T1000 (cell line): ENCODE measurements at places on chromosomes 6 and 20.

DNA sequence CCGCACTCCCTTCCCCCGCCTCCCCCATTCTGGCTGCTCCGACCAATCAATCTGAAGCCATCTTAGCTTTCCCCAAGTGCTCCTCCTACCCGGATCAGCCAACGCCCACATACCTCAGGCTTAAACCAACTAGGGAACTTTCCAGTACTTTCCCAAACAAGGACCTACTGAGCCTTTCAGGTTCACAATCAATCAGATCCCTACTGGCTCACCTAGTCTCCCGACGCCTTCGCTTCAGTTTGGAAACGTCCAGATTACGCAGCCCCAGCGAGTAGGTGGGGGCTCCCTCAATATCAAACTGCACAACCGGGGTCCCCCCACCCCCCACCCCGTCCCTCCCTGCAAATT, 432 bp downstream of the HSPA1L start:
- DNase-seq: peak; percentile 82

GRCh38 chr6:117206944-117207687, 58.2 kb upstream of the VGLL2 start:
- DNase-seq: peak; percentile 33

DNA sequence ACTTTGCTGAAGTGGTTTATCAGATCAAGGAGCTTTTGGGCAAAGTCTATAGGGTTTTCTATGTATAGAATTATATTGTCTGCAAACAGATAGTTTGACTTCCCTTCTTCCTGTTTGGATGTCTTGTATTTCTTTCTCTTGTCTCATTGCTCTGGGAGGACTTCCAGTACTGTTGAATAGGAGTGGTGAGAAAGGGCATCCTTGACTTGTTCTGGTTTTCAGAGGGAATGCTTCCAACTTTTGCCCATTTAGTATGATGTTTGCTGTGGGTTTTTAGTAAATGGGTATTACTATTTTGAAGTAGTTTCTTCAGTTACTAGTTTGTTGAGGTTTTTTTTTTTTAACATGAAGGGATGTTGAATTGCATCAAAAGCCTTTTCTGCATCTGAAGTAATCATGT, 36.1 kb downstream of the KCNS1 start:
- no peak for DNase-seq

GRCh38 chr20:38395165-38395564, 40.0 kb downstream of the SNHG17 start:
- no peak for DNase-seq

DNA sequence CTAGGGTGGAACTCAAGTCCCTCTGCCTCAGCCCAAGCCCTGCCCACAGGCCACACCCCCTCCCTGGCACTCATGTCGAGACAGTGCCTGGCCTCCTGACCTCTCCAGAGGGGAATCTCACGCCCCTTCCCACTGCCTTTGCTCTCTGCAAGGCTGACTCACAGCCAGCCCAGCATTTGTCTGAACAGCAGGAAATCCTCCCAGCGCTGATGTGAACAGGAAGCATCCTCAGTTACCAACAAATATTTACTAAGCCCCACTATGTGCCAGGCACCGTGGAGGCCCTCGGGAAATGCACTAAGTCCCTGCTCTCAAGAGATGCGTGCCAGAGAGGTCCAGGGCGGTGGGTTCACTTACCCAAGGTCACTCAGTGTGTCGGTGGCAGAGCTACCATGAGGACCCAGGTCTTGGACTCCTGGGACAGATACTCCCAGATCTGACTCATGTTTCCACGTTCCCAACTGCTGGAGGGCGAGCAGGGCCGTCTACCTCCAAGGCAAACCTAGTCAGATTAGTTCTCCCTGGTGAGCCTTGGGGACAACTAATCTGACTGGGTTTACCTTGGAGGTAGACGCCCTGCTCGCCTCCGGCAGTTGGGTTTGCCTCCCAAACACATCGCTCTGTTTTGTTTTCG, 7.8 kb downstream of the ADA start:
- DNase-seq: peak; percentile 76

GRCh38 chr6:15796844-15797243, 134.0 kb upstream of the DTNBP1 start:
- DNase-seq: peak; percentile 3

- no peak for DNase-seq
These were observed 37.3 kb upstream of the BTN3A2 start for GRCh38 chr6:26327450-26328264.

DNA sequence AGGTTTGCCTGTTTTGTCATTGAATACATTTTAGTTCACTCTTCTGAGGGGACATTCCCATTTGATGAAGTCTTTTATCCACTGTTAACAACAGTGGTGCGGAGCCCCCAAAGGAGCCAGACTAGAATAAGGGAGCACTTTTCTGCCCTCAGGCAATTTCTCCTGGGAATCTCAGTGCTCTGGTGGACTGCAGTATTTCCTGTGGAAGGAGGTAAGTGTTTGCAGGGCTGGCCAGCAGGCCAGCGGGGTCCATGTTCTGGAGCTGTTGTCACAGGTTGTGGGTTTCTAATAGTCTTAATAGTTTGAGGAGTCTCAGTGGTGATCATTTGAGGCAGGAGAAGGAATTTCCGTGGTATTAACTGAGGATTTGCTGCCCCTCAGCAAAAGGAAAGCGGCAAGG, 83.5 kb downstream of the ASXL1 start:
- DNase-seq: no peak

- DNase-seq: no peak
These were observed 310.2 kb downstream of the TSHZ2 start for GRCh38 chr20:53282217-53282955.

GRCh38 chr6:125913864-125914351, 42.7 kb upstream of the HINT3 start:
- peak; percentile 54 for DNase-seq

- no peak for DNase-seq
These were observed 362.3 kb downstream of the RIMS1 start for GRCh38 chr6:72248621-72249020.

DNA sequence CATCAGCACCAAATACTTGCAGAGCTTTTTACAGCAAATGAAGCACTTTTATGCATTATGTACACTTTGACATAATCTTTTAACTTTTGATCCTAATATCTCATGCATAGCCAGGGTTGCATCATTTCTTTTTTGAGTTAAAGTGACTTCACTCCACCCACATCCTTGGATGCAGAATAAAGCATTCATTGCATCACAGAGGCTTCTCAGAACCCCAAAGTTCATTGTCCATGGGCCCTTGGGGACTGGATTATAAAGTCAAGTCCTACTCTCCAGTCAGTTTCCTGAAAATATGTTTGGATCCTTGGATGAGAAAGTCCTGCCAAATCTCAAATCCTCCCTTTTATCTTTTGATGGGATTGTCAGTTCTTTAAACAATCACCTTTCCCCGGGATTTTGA, 10.6 kb upstream of the EFHC1 start:
- DNase-seq: no peak

DNA sequence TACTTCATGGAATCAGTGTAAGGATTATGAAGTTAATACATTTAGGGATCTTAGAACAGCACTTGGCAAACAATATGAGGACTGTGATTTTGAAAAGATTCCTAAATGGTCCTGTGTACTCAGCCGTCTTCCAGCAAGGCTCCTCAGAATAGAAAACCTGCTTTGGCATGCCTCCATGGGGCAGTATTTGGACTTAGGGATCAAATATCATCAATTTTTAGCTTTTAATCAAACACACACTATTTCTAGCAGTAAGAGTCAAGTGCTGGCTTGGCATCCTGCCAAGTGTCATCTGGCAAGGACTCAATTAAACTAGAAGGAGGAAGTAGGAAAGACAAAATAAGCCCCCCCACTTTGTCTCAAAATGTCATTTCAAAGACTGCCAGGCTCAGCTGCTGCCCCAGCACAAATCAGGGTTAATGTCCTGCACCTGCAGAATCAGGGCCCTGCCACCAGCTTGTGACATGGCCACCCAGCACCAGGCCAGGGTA, 40.8 kb downstream of the IYD start:
- no peak for DNase-seq

GRCh38 chr20:43727980-43728590, 1.3 kb upstream of the GTSF1L start:
- no peak for DNase-seq

GRCh38 chr6:140977403-140977802, 1155.3 kb upstream of the GJE1 start:
- no peak for DNase-seq

DNA sequence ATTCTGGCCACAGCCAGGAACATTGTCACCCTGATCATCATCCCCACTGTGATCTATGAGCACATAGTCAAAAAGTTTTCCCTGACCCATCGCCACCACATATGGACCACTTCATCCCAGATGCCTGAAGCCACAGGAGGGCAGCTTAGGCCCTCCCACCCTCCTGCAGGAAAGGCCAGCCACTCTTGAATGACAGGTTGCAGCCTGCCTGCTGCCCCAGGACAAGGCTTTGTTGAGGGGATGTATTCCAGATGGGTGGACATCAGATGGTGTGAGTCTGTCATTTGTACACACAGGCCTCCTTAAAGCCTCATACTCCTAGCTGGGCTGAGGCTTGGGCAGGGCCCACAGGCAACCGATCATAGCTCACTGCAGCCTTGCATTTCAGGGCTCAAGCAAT, 30.8 kb downstream of the DPPA5 start:
- DNase-seq: no peak

GRCh38 chr20:51467956-51468626, 74.4 kb downstream of the NFATC2 start:
- DNase-seq: no peak

DNA sequence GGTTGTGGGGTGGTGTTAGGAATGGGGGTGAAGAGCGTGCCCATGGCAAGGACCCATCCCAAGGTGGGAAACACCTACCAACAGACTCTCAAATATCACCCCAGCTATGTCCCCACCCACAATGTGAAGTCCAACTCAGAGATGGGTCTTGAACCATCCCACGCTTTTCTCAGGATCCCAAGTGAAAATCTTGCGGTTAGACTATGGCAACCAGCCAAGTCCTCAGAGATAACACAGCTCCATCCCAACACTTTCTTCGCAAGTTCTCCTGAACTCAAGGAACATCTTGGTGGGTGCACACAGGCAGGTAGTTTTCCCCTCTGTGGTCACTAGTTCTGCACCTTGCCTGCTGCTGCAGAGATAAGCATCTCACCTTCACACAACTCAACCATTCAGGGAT, 116.0 kb downstream of the CDC5L start:
- DNase-seq: no peak

DNA sequence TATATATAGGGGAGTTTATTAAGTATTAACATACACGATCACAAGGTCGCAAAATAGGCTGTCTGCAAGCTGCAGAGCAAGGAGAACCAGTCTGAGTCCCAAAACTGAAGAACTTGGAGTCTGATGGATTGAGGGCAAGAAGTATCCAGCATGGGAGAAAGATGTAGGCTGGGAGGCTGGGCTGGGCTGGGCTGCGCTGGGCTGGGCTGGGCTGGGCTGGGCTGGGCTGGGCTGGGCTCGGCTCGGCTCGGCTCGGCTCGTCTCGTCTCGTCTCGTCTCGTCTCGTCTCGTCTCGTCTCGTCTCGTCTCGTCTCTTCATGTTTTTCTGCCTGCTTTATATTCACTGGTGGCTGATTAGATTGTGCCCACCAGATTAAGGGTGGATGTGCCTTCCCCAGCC, 238.6 kb downstream of the GRM1 start:
- no peak for DNase-seq

DNA sequence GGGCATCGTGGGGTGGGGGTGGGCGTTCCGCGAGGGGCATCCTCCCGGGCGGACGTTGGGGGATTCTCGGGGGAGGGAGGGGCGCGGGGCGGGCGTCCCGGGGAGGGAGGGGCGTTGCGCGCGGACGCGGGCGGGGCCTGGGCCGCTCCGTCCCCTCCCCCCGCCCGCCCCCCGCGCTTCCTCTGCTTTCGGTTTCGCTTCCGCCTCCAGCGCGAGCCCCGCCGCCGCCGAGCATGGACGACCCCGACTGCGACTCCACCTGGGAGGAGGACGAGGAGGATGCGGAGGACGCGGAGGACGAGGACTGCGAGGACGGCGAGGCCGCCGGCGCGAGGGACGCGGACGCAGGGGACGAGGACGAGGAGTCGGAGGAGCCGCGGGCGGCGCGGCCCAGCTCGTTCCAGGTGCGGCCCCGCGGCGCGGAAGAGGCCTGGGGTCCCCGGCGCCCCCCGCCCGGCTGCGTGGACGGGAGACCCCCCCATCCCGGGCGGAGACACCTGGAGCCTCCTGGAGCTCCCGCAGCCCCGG, at the start of gene OGFR:
Gene OGFR, plus strand, starts transcription at position 209 of the 528 bp plus-strand sequence. Its CDS starts 25 bp downstream, at position 234.
- DNase-seq: no peak

DNA sequence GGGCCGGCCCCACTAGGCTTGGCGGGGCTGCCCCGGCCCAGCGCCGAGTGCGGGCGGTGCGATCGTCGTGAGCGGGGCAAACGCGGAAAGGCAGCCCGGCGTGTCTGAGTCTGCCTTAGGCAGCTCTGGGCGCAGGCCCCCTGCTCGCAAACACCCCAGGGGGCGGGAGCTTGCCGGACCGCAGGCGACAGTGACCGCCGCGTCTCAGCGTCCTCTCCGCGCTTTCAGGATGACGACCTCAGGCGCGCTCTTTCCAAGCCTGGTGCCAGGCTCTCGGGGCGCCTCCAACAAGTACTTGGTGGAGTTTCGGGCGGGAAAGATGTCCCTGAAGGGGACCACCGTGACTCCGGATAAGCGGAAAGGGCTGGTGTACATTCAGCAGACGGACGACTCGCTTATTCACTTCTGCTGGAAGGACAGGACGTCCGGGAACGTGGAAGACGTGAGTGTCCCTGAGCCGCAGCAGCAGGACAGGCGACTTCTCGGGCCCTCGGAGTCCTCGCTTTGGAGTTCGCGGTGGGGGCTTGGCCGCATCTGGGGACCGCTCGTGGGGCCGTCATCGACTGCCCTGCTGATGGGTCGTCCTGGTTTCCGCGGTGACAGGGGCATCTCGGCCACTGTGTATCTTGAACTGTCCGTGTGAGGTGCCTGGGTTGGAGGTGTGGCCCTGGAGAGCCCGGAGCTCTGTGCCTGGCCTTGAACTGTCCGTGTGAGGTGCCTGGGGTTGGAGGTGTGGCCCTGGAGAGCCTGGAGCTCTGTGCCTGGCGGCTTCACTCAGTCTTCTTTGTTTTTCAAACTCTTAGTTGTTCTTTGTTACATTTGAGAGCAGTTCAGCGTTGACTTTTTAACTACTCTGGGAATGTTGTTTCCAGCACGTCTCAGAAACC, 786 bp downstream of the ADRM1 start:
- DNase-seq: no peak

DNA sequence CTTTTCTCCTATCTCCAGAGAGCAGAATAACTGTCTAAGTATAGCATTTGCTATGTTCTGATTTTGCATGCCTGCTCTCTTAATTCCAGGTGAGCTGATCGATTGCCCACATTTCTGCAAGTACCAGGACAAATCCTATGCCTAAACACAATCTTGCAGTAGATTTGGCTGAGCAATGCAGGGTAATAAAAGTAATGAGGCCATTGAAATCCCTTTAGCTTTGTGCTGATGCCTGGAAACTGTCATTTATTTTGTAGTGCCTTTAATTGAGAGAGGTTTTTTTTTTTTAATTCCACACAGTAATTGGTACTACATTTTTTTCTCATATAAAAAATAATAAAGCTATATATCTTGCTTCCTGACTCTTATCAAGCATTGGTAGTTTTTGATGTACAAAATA, 252.3 kb downstream of the NKAIN2 start:
- no peak for DNase-seq
